ENCODE measurements at places on chromosomes 13 and 19. TPM values are rescaled to one million over a fixed set of nuclear protein-coding genes. Genes with fewer than 3 reads are reported as not detected.

GRCh38 chr19:8149261-8150094, at the start of gene FBN3:
FBN3 (minus strand) TSS chr19:8149592; CDS start chr19:8147480, 2,112 bp downstream.
- no peak for DNase-seq

GRCh38 chr19:46772170-46773017, 16.0 kb downstream of the SLC1A5 start:
- no peak for DNase-seq

- DNase-seq, result peak; percentile 12
Measured at GRCh38 chr13:97344265-97345175, 89.4 kb upstream of the RAP2A start.

DNA sequence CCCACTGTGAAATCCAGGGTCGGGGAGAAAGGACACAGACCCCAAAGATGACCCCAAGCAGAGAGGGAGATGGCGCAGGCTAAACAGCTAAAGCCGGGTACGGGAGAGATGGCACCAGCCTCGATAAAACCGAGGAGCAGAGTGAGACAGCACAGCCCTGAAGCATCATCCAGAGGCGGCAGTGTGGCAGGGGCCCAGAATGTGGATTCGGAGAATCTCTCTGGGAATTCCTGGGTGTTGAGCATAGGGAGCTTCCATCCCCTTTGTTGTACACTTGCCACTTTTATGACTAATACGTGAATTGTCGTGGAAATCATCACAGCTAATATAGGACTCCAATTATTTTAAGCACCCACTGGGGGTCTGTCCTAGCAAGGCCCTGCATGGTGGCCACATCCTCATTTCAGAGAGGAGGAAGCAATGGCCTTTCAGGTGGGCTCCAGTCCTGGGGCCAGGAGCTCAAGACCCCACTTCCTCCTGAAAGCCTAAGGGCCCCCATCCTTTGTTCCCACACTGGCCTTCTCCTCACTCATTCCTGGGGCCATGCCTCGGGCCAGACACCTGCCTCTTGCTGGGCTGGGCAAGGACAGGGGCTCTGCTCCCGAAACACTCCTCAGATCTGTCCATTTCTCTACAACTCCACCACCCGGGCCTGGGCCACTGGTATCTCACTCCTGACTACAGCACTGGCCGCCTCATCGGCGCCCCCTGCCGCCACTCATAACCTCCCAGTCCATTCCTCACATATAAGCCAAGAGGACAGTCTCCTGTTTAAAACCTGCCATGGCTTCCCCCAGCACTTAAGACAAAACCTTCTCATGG, 29.3 kb upstream of the ATP1A3 start:
- DNase-seq, result no peak

- DNase-seq, result no peak
Measured at GRCh38 chr13:94291631-94292322, 187.7 kb downstream of the DCT start.

DNA sequence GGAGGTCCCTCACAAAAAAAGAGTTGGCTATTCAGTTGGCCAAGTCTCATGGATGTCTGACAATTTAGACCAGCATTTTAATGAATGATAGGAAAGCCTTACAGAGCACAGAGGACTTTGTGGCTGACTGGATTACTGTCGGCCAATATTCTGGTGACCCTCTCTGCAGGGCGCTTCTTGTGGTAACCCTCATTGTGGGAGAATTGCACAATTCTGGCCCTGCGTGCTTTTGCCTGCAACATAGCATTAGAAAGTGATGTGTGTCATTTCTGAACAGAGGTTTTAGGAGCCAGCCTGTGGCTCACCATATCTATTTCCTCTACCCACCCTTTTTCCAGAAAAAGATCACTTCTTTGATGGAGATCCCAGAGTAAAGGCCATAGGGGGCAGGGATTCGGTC, 71.4 kb downstream of the EFNB2 start:
- peak; percentile 71 for DNase-seq

The IFT88 gene
- total RNA-seq, result 7.3 TPM

The MAST3 gene
- total RNA-seq, result 2.4 TPM

The CCDC70 gene
- total RNA-seq, result not detected

All from H4 (cell line).